ENCODE measurements at places on chromosomes 4 and X.

GRCh38 chr4:168480931-168481611 is 779 bp upstream of the DDX60L start:
- peak; percentile 47 for DNase-seq
- H3K36me3 ChIP-seq = peaks cover 18% of the 10 kb centered on the region
- H3K4me1 ChIP-seq = peaks cover 58% of the 10 kb centered on the region
- H3K4me3 ChIP-seq = peak overlapping the region; percentile 89
- peaks cover 2% of the 10 kb centered on the region for H3K27me3 ChIP-seq

GRCh38 chr4:173259310-173259709 is 74.8 kb downstream of the HMGB2 start:
- H3K4me1 ChIP-seq = peaks cover 5% of the 10 kb centered on the region
- H3K27ac ChIP-seq = no peak overlapping the region
- H3K4me3 ChIP-seq = no peak overlapping the region
- no peaks in the 10 kb centered on the region for H3K36me3 ChIP-seq
- H3K27me3 ChIP-seq = peaks cover 3% of the 10 kb centered on the region

DNA sequence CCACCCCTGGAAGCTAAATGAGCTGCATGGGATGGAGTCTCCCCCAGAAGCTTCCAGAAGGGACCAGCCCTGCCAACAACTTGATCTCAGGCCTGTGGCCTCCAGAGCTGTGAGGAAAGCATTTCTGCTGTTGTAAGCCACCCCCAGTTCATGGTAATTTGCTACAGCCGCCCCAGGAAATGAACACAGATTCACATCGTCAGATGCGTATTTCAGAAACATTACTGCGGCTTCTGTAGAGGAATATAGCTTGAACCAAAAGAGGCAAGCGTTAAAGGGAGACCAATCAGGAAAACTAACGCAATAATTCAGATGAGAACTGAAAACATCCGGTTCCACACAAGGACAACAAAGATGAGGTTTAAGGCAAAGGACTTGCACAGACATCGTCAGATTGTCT is 128.4 kb upstream of the TBL1X start:
- peaks cover 3% of the 10 kb centered on the region for H3K36me3 ChIP-seq
- peak overlapping the region; percentile 43 for H3K4me3 ChIP-seq
- H3K27me3 ChIP-seq = peaks cover 2% of the 10 kb centered on the region
- peaks cover 36% of the 10 kb centered on the region for H3K4me1 ChIP-seq

- no peak overlapping the region for H3K27ac ChIP-seq
- H3K36me3 ChIP-seq = peaks cover 18% of the 10 kb centered on the region
- H3K4me1 ChIP-seq = no peaks in the 10 kb centered on the region
- H3K27me3 ChIP-seq = no peaks in the 10 kb centered on the region
These were observed 44.4 kb downstream of the RAP1GDS1 start for GRCh38 chr4:98305576-98305975.

- DNase-seq = no peak
- H3K4me1 ChIP-seq = no peaks in the 10 kb centered on the region
- H3K36me3 ChIP-seq = no peaks in the 10 kb centered on the region
- no peak overlapping the region for H3K27ac ChIP-seq
- H3K27me3 ChIP-seq = peaks cover 11% of the 10 kb centered on the region
These were observed 37.9 kb upstream of the NKAP start for GRCh38 chrX:119981286-119982070.

DNA sequence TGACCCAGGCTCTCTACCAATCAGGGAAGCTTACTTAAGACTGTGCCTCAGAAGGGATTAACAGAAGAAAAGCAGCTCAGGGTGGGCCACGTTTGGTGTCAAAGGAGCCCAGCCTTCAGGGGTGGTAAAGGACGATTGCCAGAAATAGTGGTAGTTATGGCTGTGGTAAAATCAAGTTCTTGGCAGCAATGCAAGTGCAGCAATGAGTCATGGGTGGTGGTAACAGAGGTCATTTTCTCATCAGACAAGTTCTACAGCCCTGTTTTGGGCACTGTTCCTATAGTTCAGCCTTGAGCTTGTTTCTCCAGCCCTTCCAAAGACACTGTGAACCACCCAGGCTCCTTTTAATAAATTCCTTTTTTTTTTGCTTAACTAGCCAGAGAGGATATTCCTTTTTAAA is 120.3 kb downstream of the EFHC2 start:
- no peak overlapping the region for H3K27ac ChIP-seq
- H3K36me3 ChIP-seq = no peaks in the 10 kb centered on the region
- H3K27me3 ChIP-seq = no peaks in the 10 kb centered on the region
- H3K4me3 ChIP-seq = no peak overlapping the region
